ENCODE measurements at places on chromosomes 6 and 20. TPM values are rescaled to one million over a fixed set of nuclear protein-coding genes. Genes with fewer than 3 reads are reported as not detected.

TMC2 gene
- not detected for total RNA-seq

FAM209B gene
- 0.28 TPM for total RNA-seq

MOG gene
- total RNA-seq, result not detected

CRISP1 gene
- not detected for total RNA-seq

RAB44 gene
- total RNA-seq, result 0.04 TPM
